ENCODE measurements at places on chromosomes 6 and 20.

DNA sequence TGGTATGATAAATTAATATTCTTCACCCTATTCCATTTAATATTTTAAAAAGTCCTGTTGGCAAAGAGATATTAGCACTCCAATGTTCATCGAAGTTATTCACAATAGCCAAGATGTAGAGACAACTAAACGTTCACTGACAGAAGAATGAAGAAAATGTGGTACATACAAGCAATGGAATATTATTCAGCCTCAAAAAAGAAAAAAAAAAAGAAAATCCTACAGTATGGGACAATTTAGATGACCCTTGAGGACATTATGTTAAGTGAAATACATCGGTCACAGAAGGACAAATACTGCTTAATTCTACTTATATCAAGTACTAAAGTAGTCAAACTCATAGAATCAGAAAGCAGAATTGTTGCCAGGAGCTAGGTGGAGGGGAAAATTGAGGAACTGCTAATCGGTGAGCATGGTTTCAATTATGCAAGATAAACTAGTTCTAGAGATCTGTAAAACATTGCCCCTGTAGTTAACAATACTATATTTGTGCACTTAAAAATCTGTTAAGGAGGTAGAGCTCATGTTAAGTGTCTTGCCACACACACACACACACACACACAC is 4.7 kb downstream of the GCLC start:
- no peak for DNase-seq

DNA sequence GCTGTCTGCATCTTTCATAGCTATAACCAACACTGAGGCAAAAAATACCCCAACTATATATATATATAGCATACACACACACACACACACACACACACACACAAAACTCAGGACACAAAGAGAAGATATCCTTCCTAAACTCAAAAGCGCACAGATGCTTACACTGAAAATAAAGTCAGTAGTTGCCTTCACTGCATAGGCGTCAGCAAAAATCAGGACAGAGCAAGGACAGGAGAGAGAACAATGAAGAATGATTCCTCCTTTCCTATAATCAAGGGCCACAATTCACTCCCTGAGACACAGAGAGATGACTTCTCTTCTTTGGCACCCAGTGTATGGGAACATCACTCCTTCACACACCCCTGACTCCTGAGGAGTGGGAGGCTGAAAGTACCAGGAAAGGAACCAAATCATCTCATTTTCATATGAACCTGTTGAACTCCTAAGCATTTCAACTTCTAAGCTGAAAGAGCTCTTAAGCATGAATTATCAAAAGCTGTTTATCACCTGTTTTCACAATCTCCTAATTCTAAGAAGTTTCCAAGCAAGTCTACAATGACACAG is 141.4 kb downstream of the HIVEP2 start:
- no peak for DNase-seq

DNA sequence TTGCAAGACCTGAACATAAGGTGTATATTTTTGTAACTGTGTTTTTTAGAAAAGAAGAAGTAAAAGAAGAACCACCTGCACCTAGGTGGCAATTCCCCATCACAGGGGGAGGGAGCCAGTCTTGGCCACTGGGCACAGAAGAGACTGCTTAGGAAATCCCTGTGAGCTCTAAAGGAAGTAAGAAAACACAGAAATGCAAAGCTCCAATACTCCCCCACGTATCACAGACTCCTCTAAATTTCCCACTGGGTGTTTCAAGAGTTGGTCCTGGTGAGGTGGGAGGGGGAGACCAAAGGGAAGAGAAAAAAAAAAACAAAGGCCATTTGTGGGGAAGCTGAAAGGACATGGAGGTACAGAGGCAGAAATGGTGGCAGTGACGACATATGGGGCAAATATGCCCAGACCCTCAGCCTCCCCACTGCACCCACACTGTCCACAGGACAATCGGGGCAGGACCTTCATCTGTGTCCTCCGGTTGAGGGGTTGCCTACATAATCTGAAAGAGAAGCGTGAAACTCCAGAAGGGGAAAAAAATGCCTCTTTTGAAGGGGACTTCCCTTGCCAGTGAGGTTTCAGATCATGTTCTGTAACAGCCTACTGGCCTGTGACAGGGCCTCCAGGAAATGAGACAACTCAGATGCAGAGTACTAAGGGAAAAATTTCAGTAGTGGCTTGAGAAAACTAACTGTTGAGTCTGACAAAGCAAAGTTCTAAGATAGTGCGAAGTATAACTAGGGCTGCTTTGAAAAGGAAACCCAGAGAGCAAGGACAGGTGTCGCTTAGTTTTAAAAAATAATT is 226.2 kb upstream of the MARCKS start:
- DNase-seq: no peak

DNA sequence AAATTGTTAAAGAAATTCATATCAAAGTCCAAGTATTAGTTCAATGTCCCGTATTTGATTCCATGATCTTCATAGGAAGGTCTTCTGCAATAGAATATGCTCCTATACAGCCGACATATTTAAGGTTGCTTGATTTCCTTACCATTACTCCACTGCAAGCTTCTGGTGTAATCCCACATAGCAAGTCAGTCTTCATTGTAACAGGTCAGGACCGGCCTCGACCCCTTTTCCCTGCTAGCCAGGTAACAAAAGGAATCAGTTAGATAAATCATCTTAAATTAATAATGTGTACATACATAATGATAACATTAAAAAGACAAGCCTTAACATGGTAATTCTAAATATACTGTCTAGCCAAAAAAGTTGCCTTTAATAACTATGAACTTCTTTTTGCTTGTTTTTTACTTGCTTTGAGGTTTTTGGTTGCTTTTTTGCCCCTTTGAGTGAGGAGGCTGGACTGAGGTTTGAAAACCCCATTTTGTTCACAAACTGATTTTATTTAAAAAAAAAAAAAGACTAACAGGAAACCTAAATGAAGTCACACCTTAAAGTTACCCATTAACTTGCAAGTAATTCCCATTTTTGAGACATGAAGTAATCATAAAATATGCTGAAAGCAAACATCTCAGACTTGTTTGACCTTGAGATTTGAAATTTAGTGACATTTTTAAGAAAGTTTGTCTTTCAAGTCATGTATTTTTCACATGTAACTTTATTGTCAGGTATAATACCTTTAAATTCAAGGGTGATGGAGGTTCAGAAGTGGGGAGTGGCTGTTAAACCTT is 19.2 kb upstream of the SNX14 start:
- DNase-seq: no peak

DNA sequence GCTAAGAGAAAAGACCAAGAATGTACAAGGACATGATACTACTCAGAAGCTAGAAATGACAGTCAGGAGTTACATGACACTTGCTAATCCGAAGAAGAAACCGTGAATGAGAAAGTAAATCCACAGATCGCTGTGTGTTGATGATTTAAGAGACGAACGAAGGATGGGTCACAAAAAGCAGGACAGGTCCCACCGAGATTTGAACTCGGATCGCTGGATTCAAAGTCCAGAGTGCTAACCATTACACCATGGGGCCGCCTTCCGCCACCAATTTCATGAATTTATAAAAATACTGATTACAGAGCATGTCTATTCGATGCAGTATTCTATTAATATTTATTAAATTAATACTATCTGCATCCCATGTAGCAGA is 54.0 kb upstream of the BTN3A2 start:
- DNase-seq: no peak

- no peak for DNase-seq
These were observed 227.0 kb upstream of the ECI2 start for GRCh38 chr6:4362326-4362725.

- DNase-seq: no peak
These were observed 31.3 kb upstream of the MRAP2 start for GRCh38 chr6:84002226-84002625.
